ENCODE measurements at places on chromosomes 2 and 18.
A peak's percentile ranks its signal among the peaks of the same experiment; 100 is the strongest.

- DNase-seq, result no peak
Observed at GRCh38 chr18:10116574-10116973, 202.8 kb downstream of the VAPA start.

DNA sequence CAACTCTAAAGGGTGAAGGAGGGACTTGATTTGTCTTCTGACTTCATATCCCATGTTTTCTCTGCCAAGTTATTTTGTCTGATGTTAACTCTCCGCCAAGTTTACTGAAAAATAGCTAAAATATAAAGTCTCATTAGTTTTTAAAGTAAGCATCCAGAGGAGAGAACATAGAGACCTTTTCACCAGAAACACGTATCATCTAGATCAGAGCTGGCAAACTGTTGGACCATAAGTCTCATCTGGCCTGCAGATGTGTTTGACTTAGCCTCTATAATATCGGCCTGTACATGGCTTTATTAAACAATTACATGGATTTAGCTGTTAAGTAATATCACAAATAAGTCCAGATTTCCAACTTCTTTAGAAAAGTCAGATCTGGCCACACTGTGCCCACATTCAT lies 182.6 kb downstream of the PLCL1 start:
- DNase-seq, result no peak

DNA sequence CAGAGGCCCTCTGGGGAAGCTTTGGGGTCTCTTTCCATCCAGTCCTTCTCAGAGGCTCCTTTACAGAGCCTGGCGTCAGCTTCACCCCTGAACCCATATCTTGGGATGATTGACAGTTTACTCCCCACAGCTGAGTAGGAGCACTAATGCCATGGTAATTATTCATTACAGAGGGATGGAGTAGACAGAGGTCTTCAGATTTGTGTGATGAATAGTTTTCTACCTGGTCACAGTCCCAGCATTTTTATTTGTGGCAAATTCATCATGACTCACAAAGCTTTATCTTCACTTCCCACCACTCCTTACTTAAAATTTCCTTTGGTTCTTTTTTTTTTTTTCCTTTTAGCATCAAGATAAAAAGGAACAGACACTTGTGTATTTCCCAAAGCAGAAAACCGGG lies 104.2 kb downstream of the CCDC85A start:
- no peak for DNase-seq

- no peak for DNase-seq
Observed at GRCh38 chr18:28003451-28003850, 173.5 kb downstream of the CDH2 start.

GRCh38 chr2:166361351-166362153 lies 14.2 kb downstream of the SCN9A start:
- DNase-seq, result no peak

DNA sequence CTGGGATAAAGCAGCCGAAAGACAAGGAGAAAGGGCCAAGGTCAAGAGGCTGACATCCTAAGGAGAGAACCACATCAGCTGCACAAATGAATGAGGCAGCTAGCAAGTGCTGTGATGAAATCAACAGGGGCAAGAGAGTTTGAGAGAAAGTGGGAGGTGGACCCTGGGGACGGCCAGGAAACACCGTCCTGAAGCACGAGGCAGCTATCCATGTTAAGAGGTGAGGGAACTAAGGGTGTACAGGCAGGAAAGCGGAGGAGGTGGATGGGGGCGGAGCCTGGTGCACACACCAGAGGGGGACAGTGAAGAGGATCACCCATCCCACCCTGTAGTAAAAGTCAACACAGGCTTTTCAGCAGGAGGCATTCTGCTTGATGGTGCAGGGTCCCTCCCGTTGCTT lies 52.4 kb downstream of the HDLBP start:
- DNase-seq, result no peak

- DNase-seq, result no peak
Observed at GRCh38 chr2:132274000-132274399, 112.2 kb upstream of the ANKRD30BL start.

- no peak for DNase-seq
Observed at GRCh38 chr2:108971661-108972566, 17.1 kb downstream of the EDAR start.

- DNase-seq, result no peak
Observed at GRCh38 chr18:48217258-48218250, 191.6 kb downstream of the ZBTB7C start.

- DNase-seq, result no peak
Observed at GRCh38 chr2:229297247-229297646, 26.2 kb upstream of the PID1 start.

DNA sequence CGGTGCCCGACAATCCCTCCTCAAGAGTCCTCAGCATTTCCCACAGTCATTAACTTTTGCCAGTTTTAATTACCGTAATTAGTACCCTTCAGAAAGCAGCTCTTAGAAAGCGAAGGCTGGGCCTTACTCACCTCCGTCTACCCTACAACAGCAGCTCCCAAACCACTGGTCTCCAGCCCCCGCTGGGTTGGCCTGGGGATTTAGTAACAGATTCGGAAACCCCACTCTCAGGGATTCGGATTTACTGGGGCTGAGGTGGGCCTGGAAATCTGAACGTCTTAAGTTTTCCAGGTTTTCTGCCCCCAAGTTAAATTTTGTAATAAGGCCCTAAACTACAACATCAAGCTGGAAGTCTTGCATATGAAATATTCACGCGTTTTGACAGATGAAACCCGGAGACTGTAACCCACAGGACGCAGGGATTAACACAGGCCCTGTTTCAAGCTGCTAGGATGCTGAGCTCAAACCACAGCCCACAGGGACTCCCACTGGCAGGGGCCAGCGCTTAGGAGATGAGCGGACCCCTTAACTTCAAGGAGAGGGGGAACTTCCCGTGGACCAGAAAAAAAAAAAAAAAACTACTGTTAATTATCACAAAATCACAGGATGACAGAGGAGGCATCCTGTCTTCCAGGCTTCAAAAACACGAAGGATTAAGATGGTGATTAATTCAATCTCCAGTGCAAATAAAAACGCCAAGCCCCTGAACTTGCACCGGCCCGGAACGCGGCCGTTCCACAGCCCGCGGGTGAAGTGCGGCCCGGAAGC lies 985 bp downstream of the ILKAP start:
- no peak for DNase-seq

- DNase-seq, result peak; percentile 56
Observed at GRCh38 chr18:45874491-45875184, 49.2 kb downstream of the SIGLEC15 start.

GRCh38 chr2:173126819-173127218 lies 51.2 kb downstream of the MAP3K20 start:
- no peak for DNase-seq

DNA sequence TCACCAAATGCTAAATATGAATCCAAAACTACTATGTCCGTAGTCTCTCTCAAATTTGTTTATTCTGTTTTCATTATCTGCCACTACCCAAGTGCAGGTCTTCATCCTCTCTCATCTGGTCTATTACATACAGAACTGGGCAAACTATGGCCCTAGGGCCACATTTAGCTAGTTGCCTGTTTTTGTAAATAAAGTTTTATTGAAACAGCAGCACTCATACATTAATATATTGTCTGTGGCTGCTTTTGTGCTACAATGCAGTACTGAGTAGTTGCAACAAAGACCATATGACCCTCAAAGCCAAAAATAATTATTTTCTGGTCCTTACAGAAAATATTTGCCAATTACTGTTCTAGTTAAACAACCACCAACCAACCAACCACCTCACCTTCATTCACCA lies 172.2 kb upstream of the NCKAP5 start:
- DNase-seq, result no peak

DNA sequence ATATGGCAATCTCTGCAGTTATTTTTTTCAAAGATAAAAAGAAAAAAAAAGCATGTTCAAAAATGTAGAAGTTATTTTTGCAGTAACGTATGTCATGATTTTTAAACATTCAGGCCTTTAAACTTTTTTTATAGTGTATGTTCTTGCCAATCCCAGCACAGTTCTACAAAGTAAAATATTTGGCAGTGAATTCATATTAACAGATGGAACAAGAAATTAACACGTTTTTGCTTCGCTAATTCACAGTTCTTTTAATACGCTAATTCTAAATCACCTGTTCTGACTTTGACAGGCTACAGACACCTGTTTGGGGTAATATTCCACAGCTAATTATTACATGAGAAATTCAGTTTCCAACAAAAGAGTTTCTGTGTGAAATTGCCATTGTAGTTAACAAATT lies 183.2 kb downstream of the ARHGAP15 start:
- DNase-seq, result no peak

GRCh38 chr2:5125017-5125730 lies 567.0 kb upstream of the SOX11 start:
- no peak for DNase-seq

DNA sequence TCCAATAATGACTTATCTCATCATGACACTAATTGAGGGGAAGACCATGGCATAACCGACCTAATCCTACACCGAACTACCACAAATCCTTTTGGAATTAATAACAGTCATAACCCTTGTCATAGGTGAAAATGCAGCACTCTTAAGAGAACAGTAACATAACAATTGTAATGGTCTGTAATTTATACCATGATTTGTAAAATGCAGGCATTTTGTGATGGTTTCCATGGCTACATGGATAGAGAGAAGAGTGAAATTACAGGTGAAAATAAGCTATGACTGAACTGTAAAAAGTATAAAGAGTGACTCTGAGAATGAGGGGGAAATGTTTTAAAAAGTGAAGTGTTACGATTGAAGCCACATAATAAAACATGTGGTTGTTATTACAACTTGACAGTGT lies 494.1 kb upstream of the SLC39A10 start:
- no peak for DNase-seq

DNA sequence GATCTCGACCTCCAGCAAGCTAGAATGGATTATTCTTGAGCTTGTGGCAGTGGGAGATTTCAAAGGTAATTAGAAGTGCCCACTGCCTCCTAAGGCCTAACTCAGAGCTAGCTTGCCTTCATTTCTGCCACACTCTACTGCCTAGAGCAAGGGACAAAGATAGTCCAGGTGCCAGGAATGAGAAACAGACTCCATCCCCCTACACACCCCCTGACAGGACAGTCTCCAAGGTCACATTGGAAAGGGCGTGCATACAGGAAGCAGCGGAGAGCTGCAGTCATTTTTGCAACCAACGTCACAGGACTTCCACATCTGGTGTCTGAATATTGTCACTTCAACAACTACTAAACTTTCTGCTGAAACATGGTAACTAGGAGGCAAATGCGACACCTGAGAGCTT lies 101.0 kb upstream of the SH3BP4 start:
- no peak for DNase-seq

DNA sequence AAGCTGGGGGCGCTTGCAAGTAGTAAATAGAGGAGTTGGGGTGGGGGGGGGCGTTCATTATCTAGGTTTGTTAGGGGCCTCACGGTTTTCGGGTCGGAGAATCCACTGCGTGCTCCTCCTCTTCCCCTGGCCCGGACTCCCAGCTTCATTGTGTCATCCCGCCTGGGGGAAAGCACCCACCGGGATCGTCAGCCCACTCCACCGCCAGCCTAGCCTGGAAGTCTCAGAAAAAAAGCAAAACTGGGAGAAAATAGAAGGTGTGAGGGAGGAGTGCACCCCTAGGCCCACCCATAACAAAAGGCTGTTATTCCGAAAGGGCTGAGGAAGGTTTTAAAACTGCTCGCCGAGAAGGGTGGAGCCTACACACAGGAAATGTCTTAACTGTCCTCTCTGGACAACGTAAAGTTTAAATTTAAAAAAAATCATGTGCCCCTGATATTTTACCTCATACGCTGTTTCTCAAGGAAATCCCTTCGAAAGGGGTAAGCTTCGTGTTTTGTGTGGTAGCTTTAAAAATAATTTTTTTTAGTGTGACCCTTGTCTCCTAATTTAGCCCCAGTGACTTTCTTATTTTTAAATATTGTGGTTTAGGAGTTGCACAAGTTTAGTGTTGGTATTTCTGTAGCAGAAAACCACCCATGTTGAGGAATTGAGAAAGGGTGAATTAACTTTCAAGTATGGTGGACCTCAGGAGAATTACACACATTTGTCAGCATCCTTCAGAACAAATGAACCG lies 104.2 kb downstream of the SPTBN1 start:
- no peak for DNase-seq

GRCh38 chr18:58580623-58581022 lies 48.3 kb downstream of the ALPK2 start:
- DNase-seq, result no peak

DNA sequence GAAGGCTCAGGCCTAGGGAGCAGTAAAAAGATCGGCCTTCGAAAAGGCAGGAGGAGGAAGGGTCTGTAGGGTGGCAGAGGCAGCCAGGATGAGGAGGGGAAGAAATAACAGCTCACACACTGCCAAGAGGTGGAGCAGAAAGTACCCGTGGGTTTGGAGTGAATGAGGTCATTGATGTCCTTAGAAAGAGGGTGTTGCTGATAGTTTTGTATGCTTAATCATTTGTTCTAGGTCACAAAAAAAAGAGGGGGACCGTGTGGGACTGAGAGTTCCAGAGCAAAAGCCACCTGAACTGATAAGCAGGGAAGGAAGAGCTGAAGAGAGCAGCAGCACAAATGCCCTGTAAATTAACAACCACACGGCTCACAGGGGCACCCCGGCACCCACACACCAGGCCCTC lies 140.4 kb downstream of the FAM161A start:
- DNase-seq, result no peak

DNA sequence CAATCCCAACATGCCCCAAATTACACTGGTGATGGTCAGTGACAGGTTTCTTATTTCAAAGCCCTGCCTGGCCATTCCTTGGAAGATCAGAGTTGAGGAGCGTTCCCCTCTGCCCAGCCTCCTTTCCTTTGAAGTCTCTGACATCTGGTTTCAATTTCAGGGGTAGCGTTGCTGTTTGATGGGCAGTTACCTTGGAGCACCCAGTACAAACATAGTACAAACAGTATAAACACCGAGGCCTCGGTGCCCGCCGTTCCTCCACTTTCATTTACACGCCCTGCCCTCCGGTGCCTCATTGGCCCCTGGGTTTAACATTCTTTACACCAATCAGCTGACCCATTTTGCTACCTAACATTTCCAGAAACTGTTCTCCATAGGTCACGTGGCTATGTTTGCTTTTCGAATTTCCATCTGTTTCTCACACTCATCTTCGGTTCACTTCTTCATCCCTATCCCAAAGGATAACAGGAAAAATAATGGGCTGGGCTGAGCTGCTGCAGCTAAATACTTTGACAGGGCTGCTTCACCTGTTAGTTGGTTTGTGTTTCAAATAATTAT lies 65.6 kb downstream of the NRP2 start:
- DNase-seq, result no peak

- DNase-seq, result no peak
Observed at GRCh38 chr2:86617153-86617552, 6.5 kb downstream of the RNF103 start.

- no peak for DNase-seq
Observed at GRCh38 chr2:234240917-234241316, 190.4 kb downstream of the SPP2 start.
